NCI-H1092 (cell line): ENCODE measurements at places on chromosomes 6 and 20.

GRCh38 chr6:157785636-157786035, 37.4 kb upstream of the SNX9 start:
- DNase-seq = no peak

- no peak for DNase-seq
Observed at GRCh38 chr6:170455335-170455979, 97.7 kb downstream of the PSMB1 start.

DNA sequence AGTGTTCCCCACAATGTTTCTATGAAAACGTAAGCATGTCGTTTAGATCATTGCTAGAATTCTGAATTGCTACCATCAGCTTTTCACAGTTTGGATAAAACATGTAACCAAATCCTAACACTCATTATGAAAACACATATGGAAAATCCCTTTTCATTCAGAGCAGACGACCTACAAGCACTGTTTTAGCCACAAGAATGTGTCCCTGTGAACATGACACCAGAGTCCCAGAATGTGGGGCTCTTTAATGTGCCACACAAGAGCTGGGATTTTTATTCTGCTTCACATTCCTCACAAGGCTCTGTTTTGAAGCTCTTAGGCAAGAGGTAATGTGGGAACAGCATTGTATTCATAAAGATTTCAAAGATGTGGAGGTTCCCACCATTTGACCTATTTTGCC, 141.1 kb upstream of the CITED2 start:
- no peak for DNase-seq

DNA sequence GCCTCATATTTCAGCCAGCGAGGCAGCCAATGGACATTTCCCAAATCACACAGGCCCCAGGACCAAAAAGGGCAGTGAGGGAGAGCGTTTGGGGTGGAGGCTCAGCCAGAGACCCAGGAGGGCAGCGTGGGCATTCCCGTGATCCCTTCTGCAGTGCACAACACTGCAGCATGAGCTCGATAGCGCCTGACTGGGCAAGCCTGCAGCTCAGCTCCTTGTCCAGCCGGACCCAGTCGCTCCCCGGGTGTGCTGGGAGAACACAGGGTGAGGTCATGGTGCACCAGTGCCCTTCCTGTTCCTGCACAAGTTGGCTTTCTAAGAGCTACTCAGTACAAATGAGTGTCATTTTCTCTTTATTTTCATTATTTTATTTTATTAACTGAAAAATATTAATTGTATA, 5.9 kb downstream of the TTLL2 start:
- DNase-seq = no peak

DNA sequence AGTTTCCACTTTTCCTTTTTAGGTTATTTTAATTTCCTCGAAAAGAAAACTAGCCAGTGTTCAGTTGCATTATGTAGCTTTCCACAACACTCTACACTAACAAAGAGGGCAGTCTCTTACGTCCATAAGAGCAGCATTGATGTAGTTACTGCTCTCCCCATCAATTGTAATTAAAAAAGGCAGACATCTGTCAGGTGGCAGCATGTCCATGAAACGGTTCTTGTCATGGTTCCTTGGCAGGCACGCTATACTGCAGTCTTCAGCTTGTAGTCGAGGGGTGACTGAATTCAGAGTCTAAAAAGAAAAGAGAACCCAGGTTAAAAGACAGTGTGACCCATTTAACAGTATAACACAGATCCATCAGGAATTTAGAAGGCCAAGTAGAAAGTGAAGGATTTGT, 80.1 kb upstream of the THEMIS start:
- DNase-seq = no peak

- no peak for DNase-seq
Observed at GRCh38 chr6:136059308-136059707, 190.8 kb downstream of the MTFR2 start.

GRCh38 chr6:169215201-169215681, 38.4 kb downstream of the THBS2 start:
- no peak for DNase-seq

- no peak for DNase-seq
Observed at GRCh38 chr6:16576451-16577368, 184.6 kb downstream of the ATXN1 start.

- DNase-seq = peak; percentile 27
Observed at GRCh38 chr20:10332656-10333415, 101.2 kb downstream of the MKKS start.

- DNase-seq = no peak
Observed at GRCh38 chr6:53672237-53672636, 6.7 kb upstream of the KLHL31 start.

GRCh38 chr6:26071135-26071534, 16.1 kb upstream of the HFE start:
- DNase-seq = no peak

GRCh38 chr6:43254138-43254817, 11.0 kb downstream of the TTBK1 start:
- DNase-seq = no peak

DNA sequence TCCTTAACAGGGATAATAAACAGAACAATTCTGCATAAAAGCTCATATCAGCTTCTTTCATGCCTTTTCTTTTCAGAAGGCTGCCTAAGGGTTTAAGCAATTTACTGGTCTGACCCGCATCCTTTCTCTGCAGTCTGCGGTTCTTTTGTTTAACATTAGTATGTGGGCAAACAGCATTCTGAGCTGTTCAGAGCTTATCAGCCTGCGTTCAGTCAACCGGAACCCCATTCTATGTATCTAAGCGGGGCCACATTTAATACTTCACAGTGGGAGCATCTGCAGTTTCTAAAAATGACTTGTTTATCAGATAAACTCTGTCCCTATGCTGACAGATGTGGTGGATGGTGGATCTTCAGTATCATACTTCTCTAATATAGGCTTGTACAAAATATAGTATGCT, 758.9 kb upstream of the MMS22L start:
- DNase-seq = no peak

GRCh38 chr6:41757931-41758640, 10.9 kb upstream of the PGC start:
- DNase-seq = no peak

DNA sequence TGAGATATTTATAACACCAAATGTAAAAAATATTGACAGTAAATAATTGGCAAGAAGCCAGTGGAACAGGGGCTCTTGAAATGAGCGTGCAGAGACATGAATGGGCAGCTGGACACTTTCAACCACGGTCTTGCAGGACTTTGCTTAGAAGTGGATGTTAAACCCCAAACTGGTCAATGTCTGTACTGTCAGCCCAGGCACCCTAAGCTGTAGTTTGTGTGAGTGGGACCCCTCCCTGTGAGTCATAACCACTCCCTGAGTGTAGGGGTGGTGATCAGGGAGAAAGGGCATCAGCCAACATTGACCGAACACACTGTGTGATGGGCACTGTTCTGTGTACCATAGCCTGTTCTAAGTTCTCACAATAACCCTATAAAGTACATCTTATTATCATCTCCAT, 108.6 kb downstream of the FIG4 start:
- DNase-seq = no peak

GRCh38 chr6:57469072-57469471, 151.6 kb downstream of the PRIM2 start:
- DNase-seq = no peak

GRCh38 chr20:33671573-33672288, 2.5 kb downstream of the NECAB3 start:
- no peak for DNase-seq

GRCh38 chr6:36676141-36677058, 2.1 kb upstream of the CDKN1A start:
- no peak for DNase-seq

DNA sequence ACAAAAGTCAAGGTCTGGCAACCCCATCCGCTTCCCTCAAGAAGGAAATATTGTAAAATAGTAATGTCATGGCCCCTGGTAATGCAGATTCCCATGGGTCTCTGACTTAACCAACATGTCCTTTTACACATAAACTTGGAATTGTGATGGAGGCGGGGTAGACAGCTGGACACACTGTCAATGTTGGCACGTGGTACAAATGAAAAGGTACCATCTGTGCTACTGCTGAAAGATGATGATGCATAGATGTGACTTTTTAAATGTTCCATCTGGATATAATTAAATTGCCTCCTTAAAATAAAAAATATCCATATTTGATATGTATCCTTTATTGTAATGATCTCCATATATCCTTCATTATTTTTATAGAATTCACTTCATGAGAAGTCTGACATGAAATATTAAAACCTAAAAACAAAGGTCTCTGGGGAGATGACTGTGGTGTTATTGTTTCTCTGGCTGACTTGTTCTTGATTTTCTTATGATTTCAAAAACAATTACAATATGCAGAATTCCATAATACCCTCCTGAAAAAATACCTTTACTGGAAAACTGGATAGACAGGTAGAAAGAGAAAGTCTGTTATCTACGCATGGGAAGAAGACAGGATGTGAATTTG, 104.5 kb downstream of the MKKS start:
- DNase-seq = no peak

- DNase-seq = no peak
Observed at GRCh38 chr20:50873585-50873984, 57.7 kb downstream of the ADNP start.

DNA sequence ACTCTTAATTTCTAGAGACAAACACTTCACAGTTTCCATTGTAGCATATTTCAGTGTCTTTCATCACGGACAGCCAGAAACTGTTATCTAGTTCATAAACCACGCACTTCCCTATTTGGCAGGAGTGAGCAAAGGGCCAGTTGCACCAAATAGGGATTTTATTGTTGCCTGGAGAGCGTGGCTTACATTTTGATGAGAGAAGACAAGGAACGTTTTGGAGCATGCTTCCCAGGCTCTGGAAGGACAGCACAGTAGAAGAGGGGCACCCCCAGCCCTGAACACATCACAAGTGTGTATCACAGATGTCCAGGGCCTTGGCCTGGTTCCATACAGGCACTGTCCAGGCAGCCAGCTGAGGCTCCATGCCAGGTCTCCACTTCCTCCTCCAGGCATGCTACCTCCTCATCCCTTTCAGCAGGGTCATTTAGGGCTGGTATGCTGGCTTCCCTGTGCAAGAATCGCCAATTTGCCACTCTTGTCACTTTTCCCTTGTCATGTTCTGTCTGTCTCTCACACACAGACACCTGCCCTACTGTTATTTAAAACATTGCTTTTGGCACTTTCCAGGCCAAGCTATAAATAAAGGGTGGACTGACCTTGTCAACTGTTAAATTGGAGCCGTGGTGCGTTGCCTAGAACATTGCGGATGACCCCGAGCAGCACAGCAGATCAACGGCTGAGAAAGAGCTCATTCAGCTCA, 235.0 kb upstream of the GMDS start:
- DNase-seq = no peak

DNA sequence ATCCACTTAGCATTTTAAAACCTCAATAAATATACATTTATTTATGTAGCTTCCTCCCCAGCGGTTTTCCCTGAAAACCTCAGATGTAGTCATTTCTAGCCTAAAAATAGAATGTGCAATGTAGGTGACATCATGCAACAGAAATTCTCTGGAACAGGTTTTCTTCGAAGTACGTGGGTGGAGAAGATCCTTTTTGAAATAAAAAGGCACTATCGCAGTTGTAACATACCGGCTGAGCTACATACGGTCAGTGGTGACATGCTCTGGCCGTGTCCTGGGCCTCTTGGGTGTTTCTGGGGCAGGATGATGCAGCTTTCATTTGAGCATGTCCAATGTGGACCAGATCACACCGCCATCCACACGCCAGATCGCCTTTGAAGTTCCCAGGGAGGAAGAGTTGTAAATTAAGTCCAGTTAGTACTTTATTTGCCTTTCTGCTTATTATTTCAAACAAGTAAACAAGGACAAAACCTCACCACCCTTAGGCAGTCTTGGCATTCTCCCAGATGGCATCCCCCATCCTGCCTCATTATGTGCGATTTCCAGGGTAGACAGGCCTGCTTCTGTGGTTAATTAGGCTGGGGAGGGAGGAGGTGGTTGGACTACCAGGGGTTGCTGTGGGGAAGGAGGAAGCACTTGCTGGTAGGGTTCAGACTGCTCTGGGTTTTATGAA, 109.5 kb upstream of the CLDN20 start:
- peak; percentile 54 for DNase-seq

DNA sequence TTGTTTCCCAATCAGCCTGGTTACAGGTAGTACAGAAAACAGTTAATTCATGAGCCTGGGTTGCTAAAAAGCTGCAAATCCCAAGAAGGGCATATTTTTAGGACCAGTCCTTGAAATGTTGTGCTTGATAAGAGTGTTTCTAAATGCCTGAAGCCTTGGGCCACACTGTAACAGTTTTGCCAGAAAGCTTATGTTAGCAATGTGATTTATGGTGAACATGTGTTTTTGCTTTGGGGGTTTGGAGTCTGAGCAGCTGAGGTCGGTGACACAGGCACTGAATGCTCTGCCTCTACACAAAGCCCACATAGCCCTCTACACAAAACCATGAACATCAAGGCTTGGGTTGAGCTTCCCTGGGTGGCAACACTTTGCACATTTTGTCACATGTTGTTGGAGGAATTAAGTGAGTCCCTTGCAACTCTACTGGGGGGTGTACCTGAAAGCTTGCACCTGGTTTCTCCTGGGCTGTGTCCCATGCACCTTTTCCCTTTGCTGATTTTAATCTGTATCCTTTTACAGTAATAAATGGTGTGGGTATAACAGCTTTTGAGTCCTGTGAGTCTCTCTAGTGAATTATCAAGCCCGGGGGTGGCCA, 22.2 kb downstream of the AHI1 start:
- no peak for DNase-seq

GRCh38 chr20:44967207-44967807, 995 bp downstream of the STK4 start:
- DNase-seq = no peak

DNA sequence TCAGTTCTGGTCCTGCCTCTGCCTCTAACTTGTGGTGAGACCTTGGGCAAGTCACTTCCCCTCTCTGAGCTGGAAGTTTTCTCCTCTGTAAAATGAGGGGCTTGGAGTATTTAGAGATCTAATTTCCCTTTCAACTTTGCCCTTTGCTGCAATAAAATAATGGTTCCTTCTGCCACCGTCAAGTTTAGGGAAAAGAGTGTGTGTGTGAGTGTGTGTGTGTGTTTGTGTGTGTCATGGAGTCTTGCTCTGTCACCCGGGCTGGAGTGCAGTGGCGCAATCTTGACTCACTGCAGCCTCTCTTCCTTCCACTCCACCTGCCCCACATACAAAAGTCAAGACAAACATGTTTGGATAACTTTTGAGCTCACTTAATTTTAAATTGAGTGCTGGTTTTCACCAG, 39.2 kb upstream of the PIM1 start:
- no peak for DNase-seq

GRCh38 chr20:46359233-46359751, 47.1 kb downstream of the ELMO2 start:
- DNase-seq = no peak

GRCh38 chr6:160356074-160356744, 8.0 kb downstream of the SLC22A3 start:
- DNase-seq = peak; percentile 95

GRCh38 chr6:19369785-19370184, 467.4 kb upstream of the ID4 start:
- no peak for DNase-seq

DNA sequence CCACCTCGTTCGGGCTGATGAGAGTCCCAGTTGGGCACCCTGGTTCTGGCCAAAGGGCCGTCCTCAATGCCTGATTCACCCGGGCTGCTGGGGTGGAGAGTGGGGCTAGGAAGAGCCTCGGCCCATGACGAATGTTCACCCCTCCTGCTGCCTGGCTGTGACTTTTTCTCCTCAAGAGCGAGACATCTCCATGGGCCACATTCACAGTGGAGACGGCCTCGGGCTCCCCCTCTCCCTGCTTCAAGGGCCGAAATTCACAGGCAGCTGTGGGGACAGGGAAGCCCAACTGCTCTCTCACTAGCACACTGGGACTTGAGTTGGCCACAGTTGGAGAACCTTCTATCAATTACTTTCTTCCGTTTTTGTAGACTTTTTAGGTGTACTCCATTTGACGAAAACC, 138.0 kb downstream of the SYNDIG1 start:
- no peak for DNase-seq
